RPMI8226 (cell line): ENCODE measurements at places on chromosomes 7 and 10.

GRCh38 chr7:38335128-38335491 is 61.7 kb upstream of the TARP start:
- DNase-seq: no peak

GRCh38 chr10:128804411-128804810 is 662.6 kb upstream of the MGMT start:
- DNase-seq: no peak

- DNase-seq: no peak
Observed at GRCh38 chr10:68099736-68100135, 9.6 kb upstream of the MYPN start.

GRCh38 chr7:46880508-46881196 is 701.3 kb downstream of the TNS3 start:
- no peak for DNase-seq

GRCh38 chr7:99562832-99563231 is 4.4 kb downstream of the ZNF655 start:
- DNase-seq: no peak

DNA sequence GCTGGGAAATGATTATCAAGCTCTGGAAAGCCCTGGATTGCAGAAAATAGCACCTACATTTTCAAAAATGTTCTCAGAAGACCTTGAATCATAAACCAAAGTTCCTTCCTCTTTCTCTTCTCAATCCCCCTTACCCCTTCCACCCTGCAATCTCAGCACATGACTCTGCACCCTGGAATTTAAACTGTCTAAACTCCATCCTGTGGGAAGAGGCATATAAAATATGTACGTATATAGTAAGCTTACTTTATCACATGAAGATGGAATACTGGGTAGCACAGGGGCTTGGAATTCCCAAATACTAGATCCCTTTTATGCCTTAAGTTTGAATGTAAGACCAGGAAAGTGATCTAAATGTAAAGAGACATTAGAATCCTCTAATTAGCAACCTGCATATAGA is 7.7 kb downstream of the AGMO start:
- no peak for DNase-seq

- DNase-seq: no peak
Observed at GRCh38 chr7:79930604-79931003, 204.0 kb upstream of the GNAI1 start.
